ENCODE measurements at places on chromosomes 12 and 14. TPM values are rescaled to one million over a fixed set of nuclear protein-coding genes. Genes with fewer than 3 reads are reported as not detected.

The C14orf93 gene
- 2.4 TPM for total RNA-seq

The TMEM132D gene
- not detected for total RNA-seq

The BDKRB1 gene
- 0.47 TPM for total RNA-seq

The PROX2 gene
- not detected for total RNA-seq

The RASSF9 gene
- 1.0 TPM for total RNA-seq

The RERG gene
- total RNA-seq = 0.30 TPM

The OR6C2 gene
- total RNA-seq = not detected

The BEST3 gene
- 1.8 TPM for total RNA-seq

The AQP2 gene
- total RNA-seq = not detected

The IL31 gene
- total RNA-seq = not detected

The TPPP2 gene
- not detected for total RNA-seq

The LRCOL1 gene
- total RNA-seq = not detected

The GUCY2C gene
- not detected for total RNA-seq

The SIX1 gene
- total RNA-seq = 6.2 TPM

The IFI27 gene
- total RNA-seq = 1.5 TPM

The MARK3 gene
- total RNA-seq = 59.7 TPM

The SERPINA12 gene
- total RNA-seq = not detected

The TEAD4 gene
- 39.4 TPM for total RNA-seq

The NUMB gene
- 42.4 TPM for total RNA-seq

The SLCO1B1 gene
- total RNA-seq = 0.39 TPM

The TC2N gene
- 0.86 TPM for total RNA-seq

The PRB2 gene
- not detected for total RNA-seq

The IL22 gene
- not detected for total RNA-seq

The USP5 gene
- 79.3 TPM for total RNA-seq

The PLEKHG7 gene
- not detected for total RNA-seq

The CHGA gene
- 1.0 TPM for total RNA-seq

The RND1 gene
- 5.8 TPM for total RNA-seq

The WNT5B gene
- total RNA-seq = 2.9 TPM

The UBR7 gene
- total RNA-seq = 25.5 TPM

The RPL10L gene
- not detected for total RNA-seq

The LRP1-AS gene
- total RNA-seq = not detected

The GLIPR1L1 gene
- not detected for total RNA-seq

The REC8 gene
- total RNA-seq = 4.3 TPM

The B4GALNT3 gene
- total RNA-seq = 0.49 TPM

The C3AR1 gene
- total RNA-seq = not detected

The DAO gene
- total RNA-seq = not detected

The KLRC2 gene
- 1.9 TPM for total RNA-seq

The SLC39A5 gene
- total RNA-seq = not detected
